ENCODE measurements at places on chromosomes 12 and 14.
A peak's percentile ranks its signal among the peaks of the same experiment; 100 is the strongest.

GRCh38 chr12:30898846-30899245, 27.7 kb upstream of the TSPAN11 start:
- DNase-seq = no peak

- DNase-seq = no peak
These were observed 40.6 kb upstream of the TAS2R42 start for GRCh38 chr12:11227373-11227772.

DNA sequence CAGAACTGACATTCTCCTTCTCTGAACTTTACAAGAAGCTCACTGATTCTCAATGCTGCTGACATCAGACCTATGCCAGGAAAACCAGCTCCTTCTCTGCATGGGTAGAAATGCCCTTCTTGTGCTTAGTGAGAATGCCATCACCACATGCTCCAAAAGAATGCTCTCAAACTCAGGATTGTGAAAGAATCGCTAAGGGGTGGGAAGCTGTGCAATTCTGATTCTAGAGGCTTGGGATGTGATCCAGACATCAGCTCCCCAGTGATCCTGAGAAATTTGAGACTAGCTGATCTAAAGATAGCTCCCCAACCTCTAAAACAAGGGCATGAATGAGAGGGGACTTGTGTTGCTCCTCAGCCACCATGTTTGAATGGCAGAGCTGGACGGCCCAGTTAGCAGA, 113.2 kb downstream of the DPF3 start:
- no peak for DNase-seq

GRCh38 chr12:118358612-118359540, 13.8 kb downstream of the TAOK3 start:
- no peak for DNase-seq

GRCh38 chr12:47024463-47024862, 55.0 kb upstream of the PCED1B start:
- DNase-seq = peak; percentile 36

- DNase-seq = no peak
These were observed 708.6 kb upstream of the TMEM132C start for GRCh38 chr12:127558361-127558760.

DNA sequence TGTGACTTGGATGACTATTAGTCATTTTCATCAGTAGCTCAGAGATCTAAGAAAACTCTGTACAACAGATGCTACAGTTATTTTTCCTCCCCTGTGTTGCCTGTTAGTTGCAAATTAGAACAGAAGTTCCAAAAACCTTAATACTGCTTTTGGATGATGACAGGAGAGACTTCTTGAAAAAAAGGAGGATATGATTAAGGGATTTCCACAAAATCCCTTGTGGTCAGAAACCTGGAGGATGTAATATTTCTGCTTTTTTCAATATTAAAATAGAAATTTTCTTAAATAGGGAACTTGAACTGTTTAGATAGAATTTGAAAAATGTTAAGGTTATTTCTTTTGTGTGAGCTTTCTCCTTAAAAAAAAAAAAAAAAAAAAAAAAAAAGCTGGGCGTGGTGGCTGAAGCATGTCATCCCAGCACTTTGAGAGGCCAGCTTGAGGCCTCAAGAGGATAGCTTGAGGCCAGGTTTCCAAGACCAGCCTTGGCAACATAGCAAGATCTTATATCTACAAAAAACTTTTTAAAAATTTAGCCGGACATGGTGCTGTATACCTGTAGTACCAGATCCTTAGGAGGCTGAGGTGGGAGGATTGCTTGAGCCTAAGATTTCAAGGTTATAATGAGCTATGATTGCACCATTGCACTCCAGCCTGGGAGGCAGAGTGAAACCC, 14.1 kb downstream of the CMAS start:
- no peak for DNase-seq

- DNase-seq = no peak
These were observed 524.6 kb downstream of the PRKD1 start for GRCh38 chr14:29403091-29403490.

DNA sequence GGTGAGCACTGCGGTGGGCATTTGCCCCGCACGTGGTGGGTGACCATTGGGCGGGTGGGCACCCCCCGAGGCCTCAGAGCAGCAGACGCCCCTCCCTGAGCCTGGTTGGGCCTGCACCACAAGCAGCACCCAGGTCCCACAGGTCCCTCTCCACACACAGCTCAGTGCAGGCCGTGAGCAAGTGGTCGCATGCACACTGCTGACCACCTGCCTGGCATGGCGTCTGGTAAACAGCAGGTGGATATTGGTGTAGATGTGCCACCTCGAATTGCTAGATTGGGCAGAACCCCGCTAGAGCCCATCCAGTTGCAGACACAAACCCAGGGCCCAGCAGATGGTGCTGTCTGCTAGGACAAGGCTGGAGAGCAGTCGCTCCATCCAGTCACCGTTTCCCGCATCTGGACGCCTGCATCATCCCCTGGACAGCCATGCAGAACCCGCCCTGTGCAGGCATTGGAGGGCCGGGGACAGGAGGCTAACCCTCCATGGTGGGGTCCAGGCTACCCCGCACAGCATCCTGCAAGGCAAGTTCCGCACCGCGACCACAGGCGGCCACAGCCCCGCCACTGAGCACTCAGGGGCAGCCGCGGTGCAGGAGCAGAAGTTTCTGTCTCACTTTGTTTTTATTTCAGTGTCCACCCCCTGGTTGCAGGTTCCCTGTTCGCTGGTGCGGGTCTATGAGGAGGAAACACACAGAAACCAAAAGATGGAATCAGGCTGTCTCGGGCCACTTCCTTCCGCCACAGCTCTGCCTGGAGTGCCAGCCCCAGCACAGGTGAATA, 45.6 kb upstream of the RIMBP2 start:
- DNase-seq = peak; percentile 52

GRCh38 chr14:91140672-91141071, 26.8 kb downstream of the DGLUCY start:
- no peak for DNase-seq

GRCh38 chr14:58662018-58662417, 24.3 kb downstream of the DACT1 start:
- DNase-seq = no peak

DNA sequence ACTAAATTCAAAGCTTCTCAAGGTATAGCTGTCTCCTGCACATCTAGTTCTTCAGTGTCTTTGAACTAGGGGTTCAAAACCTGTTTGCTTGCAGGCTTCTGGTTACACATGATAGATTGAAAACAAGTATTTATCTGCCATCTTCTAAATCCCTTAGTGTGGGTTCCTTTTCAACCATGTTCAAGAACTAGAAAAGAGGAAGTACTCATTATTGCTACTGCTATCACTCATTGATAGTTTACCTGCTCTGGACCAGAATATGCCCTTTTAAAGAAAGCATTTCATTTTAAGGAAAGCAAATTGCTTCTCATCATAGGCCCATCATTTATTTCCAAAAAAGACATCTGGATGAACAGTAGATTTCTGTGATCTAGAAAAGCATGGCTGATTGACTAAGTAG, 37.1 kb upstream of the VSX2 start:
- no peak for DNase-seq

DNA sequence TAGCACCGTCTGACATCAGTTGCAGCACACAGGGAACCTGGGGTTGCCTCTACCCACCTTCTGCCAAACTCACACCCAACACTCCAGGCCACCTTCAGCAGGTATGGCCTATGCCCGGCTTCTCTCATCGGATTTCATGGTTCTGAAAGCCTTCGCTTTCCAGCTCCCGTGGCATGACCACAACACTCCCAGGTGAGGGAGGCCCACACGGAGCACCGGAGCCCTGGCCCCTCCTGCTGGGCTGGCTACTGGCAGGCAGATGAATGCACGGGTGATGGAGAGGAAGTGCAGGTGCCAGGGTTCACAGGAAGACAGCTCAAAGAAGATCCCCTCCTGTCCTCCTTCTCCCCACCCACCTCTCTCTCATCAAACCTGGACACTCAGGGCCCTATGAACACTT, 37.2 kb downstream of the CACNA2D4 start:
- no peak for DNase-seq

DNA sequence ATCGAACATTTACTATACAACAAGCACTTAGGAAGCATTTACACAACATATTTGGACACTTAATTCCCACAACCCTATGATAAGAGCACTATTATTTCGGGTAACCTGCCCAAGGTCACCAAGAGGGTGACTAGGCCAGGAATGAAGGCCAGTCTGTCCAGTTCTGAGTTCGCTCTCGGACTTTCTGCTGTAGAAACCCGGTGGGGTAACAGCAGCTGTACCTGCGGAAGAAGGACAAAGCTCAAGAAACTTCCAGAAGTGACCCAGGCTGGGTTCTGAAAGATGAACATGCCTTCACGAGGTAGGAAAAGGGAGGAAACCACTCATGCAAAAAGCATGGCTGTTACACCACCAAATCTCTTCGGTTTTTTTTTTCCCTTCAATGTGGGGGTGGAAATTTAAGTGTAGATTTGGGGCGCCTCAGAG, 10.8 kb downstream of the PLA2G1B start:
- no peak for DNase-seq

GRCh38 chr14:75032939-75033338, 18.3 kb downstream of the MLH3 start:
- no peak for DNase-seq

DNA sequence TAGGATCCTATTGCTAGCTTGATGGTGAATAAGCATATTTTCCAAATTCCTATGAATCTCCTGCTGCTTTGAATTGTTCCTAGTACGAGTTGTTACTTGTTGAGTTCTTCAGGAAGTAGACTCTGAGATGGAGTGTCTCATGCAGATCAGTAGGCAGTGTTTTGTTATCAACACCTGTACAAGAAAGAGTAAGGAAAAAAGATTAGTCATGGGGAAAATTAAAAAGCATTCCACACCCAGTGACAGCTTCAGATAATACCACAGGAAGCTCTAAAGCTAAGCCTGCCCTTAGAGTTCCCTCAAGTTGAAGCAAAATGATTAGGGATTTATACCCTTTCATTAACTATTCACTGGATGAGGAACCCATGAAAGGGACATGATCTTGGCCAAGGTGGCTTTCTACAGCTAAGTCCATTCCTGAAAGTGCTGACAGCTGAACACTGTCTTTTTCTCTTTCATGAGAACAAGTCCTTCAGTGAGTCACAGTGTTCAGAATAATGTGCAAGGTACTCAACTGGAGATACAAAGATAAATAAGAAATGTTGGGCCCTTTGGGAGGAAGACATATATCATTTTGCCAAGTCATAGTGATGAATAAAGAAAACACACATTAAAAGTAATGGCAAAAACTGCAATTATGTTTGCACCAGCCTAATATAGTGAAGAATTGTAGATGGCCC, 49.1 kb downstream of the CCER1 start:
- no peak for DNase-seq

GRCh38 chr14:90290337-90291011, 34.1 kb downstream of the PSMC1 start:
- DNase-seq = no peak

DNA sequence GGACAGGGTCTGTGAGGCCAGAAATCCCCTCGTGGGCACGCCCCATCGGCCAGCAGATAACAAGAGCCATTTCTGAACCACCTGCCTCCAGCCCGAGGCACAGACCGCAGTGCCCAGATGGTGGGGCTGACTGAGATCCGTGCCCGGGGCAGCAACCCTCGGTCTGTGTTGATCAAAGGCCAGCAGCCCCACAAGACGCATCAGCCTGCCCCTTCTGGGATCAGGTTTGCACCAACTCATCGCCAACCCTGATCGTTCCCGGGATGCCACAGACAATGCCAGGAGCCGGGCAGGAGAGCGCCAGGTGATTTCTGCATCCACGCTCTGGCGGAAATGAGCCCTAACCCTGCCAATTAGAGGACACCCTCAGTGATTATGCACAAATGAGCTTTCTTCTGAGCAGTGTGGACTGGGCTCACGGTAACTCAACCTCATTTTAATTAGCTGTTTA, 64.5 kb downstream of the TESC start:
- DNase-seq = peak; percentile 18

- DNase-seq = no peak
These were observed 222.9 kb downstream of the CNTN1 start for GRCh38 chr12:40915172-40915571.

DNA sequence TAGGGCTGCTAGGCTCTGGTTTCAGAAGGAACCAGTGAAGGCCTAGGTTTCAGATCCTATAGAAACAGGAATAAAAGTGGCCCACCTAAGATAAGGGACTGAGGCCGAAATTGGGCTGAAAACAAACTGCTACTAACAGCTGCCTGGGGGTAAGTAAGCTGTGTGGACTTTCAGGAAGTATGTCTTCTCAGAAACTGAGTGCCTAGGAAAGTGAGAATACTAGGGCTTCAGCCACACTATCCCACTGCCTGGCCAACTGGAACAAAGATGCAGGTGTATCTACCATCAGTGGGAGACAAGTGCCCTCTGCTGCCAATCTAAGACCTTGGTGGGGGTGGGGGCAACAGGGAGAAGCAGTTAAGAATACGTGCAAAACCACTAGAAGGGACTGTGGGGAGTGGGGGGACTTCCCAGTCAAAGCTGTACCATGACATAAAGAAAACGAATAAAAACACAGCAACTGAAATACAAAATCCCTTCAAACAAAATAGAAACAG, 82.5 kb downstream of the MED13L start:
- no peak for DNase-seq

GRCh38 chr12:115648463-115648862, 629.0 kb downstream of the MED13L start:
- no peak for DNase-seq
